HFFc6 (cell line): ENCODE measurements at places on chromosomes 3 and 15. TPM values are rescaled to one million over a fixed set of nuclear protein-coding genes. Genes with fewer than 3 reads are reported as not detected.

The NTRK3 gene
- 0.17 TPM in 1 of 3 replicates, not detected in the others for total RNA-seq

The GOLGA8S gene
- total RNA-seq, result 0.06 to 0.08 TPM in 2 of 3 replicates, not detected in the other

The SYNPR gene
- not detected in 3 replicates for total RNA-seq

The MEGF11 gene
- total RNA-seq, result not detected in 3 replicates

The TMEM45A gene
- total RNA-seq, result 29.4 to 37.4 TPM (median 34.5 TPM) in 3 replicates

The DUOX1 gene
- 0.06 and 0.08 TPM in 2 replicates for total RNA-seq

The ERICH6 gene
- total RNA-seq, result 0.30 TPM in 1 of 3 replicates, not detected in the others

The ACTRT3 gene
- total RNA-seq, result 1.5 to 3.6 TPM (median 3.5 TPM) in 3 replicates

The GP5 gene
- total RNA-seq, result not detected in 2 replicates

The CISH gene
- 0.50 to 1.2 TPM (median 0.99 TPM) in 3 replicates for total RNA-seq

The ARGFX gene
- total RNA-seq, result not detected in 3 replicates

GRCh38 chr3:159941038-159942000, 47.3 kb upstream of the IL12A start:
- peak; percentile 28 for DNase-seq

DNA sequence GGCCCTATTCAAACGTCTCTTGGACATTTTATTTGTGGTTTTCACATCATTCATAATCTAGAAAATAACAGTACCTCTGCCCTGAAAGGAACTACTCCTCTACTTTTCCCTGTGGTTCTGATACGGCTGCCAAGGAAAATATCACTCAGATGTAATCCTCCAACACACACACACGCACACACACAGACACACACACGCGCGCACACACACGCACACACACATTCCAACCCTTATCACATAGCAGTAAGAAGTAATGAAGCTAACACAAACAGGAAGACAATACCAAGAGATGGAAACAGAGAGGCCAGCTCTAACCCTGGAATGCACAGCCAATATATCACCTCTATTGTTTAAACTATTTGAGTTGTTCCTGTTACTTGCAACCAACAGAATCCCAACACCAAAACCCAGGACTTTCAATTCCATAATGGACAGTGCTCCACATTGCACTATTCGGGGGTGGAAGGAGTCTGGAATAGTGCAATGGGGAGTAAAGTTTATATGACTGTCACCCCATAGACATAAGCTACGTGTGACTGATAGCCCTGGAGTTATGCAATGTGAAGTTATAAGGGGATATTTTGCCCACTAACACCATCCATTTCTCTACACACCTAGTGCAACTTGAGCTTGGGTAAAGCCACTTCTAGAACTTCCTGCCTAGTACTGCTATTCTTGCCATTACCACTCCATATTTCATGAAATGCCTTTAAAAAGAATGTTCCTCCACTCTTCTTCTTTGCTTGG, 71.3 kb upstream of the FNDC3B start:
- DNase-seq, result peak; percentile 17

GRCh38 chr3:2205692-2206091, 107.0 kb downstream of the CNTN4 start:
- DNase-seq, result no peak

DNA sequence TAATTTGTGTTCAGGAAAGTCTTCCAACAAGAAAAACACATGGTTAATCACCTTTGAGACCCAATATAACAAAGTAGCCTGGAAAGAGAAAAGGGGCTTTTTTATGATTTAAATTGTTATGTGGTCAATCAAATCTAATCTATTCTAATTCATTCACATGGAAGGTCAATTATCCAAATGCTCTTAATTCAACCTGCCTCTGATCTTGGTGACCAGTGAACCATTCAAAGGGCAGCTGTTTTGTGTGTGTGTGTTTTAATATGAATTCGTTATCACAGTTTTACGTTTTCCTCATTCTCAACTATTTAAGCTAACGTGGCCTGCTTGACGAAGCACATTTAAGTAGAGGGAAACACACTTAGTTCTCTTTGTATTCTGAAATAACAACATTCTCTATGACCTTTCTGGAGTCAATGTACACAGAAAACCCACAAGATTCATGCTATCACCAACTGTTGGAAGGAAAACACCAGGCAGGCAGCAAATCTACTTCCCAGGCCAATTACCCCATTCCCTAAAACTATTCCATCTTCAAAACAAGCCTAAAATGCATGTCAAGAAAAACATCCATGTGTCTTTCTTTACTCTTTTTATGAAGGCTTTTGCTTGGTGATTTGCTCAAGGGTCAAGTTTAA, 195.4 kb downstream of the SUCLG2 start:
- no peak for DNase-seq

DNA sequence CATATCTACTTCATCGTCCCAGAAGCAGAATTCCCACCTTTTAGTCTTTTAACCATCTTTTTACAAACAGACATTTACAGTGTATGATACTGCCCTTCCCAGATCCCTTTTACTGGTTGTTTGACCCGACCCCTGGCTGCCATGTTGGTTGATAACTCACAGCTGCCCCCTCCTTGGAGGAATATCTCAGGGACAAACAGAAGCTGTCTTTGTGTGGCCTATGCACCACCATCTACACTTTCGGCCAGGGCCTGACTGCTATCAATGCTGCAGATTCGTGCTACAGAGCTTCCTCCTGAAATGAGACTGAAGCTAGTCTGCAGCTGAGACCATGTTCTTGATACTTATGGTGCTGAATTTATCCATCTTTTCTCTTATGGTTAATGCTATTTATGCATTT, 6.6 kb upstream of the POLQ start:
- no peak for DNase-seq

GRCh38 chr3:124409650-124410275, 320.5 kb upstream of the UMPS start:
- DNase-seq, result no peak

DNA sequence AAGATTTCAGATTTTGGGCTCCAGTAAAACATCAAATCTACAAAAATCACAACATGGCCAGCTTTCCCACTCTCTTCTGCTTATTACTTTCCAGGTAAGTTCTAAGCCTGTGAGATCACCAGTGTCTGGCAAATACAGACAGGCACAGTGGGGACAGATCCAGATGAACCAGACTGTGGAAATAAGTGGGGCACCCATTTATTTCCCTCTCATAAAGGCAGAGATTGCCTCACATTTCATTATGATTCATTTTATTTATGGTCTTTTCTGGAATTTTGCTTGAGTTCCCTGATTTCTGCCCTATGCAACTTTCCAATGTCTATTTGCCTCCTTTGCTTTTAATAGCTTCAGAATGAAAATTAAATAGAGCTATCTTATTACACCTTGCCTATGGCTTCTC, 66.8 kb downstream of the GREM1 start:
- no peak for DNase-seq

GRCh38 chr15:100711516-100712021, 109.2 kb downstream of the ASB7 start:
- DNase-seq, result no peak

GRCh38 chr3:125310623-125311081, 64.5 kb downstream of the ZNF148 start:
- no peak for DNase-seq

GRCh38 chr15:55740981-55741832, 1.7 kb downstream of the PRTG start:
- no peak for DNase-seq

- DNase-seq, result peak; percentile 29
These were observed 857 bp downstream of the AEN start for GRCh38 chr15:88621789-88622604.

- no peak for DNase-seq
These were observed 94.1 kb upstream of the SKOR1 start for GRCh38 chr15:67731112-67731721.

- DNase-seq, result no peak
These were observed 16.3 kb upstream of the ST3GAL6 start for GRCh38 chr3:98746882-98747281.

GRCh38 chr3:79250746-79251145, 517.1 kb downstream of the ROBO1 start:
- DNase-seq, result no peak

DNA sequence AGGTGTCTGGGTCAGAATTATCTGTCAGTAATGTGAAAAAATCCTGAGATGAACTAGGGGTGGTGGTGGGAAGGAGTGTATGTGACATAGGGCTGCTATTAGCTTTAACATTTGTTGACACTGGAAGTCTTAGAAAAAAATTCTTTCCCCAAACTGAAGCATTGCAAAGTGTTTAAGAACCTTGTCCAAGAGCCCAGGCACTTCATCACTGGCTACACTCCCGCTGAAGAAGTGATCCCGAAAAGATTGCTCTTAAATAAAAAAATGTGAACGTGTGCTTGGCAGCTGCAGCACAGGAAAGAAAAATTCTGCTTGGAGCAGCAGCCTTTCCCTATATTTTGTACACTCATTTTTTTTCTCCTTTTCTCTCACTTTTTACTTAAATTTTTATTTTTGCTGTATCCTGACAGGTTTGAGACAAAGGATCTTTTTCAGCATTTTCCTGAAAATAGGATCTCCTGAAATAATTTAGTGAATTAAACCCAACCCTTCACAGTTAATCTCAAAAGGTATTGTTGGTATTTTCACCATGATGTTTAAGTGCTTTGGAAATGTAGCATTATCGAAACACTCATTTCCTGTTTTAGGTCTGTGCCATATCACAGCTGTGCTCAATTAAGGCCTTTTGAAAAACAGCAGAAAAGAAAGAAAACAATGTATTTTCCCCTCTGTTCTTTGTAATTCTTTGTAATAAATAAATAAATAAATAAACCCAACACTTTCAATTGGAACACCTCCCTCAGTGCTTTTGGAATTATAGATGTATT, 477.6 kb downstream of the ZNF385D start:
- peak; percentile 30 for DNase-seq

GRCh38 chr15:60914360-60914759, 314.7 kb downstream of the RORA start:
- DNase-seq, result no peak

GRCh38 chr3:151283907-151284461, 5.6 kb upstream of the P2RY14 start:
- DNase-seq, result no peak

GRCh38 chr3:55605443-55606236, 118.5 kb upstream of the WNT5A start:
- no peak for DNase-seq

GRCh38 chr3:64922213-64922612, 234.4 kb upstream of the ADAMTS9 start:
- DNase-seq, result no peak

DNA sequence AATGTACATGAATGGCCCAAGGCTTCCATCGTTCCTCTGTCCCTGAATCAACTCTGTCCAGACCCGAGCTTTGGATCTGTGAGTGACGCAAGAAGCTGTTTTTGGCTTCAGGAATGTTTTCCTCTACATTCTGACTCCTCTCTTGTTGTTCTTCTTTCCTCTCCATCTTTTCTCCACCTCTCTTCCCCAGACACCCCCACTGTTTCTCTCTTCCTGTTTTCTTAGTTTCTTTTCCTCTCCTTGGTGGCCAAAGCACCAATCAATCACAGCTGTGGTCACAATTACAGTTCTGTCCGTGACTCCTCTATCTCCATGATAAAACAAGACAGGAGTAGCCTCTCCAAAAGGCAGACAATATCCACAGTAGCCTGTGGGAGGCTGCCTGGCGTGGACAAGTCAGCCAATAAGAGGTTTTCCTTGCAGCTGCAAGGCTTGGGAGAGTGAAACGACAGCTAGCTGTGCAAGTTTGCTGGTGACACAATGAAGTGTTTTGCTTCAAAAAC, 4.9 kb upstream of the TMEM212 start:
- DNase-seq, result peak; percentile 73

DNA sequence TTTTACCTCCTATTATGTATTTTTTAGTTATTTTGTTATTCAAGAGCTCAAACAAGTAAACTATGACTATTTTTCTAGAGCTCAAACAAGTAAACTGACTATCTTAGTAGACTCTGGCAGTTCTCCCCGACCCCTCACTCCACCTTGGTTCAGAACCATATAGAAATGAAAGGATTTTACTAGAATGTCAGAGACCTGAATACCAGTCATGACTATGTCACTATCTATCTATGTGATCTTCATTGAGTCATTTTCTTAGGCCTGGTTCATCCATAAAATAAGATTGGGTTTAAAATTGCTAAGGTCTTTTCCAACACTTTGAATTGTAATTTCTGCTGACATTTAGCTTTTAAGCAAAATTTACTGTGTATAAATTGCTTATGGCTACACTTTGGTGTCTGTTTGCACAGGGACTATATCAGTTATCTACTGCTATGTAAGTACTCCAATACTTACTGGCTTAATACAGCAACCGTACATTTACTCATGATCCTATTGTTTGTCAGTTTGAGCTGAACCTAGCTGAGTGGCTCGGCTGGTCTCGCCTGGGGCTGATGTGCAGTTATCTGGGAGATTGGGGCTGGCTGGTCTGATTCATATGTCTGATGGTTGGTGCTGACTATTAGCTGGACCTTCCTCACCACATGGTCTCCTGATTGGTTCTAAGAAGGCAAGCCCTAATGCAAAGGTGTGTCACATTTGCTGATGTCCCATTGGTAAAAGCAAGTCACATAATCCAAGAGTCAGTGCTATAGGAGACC, 37.0 kb downstream of the RASA2 start:
- peak; percentile 85 for DNase-seq

DNA sequence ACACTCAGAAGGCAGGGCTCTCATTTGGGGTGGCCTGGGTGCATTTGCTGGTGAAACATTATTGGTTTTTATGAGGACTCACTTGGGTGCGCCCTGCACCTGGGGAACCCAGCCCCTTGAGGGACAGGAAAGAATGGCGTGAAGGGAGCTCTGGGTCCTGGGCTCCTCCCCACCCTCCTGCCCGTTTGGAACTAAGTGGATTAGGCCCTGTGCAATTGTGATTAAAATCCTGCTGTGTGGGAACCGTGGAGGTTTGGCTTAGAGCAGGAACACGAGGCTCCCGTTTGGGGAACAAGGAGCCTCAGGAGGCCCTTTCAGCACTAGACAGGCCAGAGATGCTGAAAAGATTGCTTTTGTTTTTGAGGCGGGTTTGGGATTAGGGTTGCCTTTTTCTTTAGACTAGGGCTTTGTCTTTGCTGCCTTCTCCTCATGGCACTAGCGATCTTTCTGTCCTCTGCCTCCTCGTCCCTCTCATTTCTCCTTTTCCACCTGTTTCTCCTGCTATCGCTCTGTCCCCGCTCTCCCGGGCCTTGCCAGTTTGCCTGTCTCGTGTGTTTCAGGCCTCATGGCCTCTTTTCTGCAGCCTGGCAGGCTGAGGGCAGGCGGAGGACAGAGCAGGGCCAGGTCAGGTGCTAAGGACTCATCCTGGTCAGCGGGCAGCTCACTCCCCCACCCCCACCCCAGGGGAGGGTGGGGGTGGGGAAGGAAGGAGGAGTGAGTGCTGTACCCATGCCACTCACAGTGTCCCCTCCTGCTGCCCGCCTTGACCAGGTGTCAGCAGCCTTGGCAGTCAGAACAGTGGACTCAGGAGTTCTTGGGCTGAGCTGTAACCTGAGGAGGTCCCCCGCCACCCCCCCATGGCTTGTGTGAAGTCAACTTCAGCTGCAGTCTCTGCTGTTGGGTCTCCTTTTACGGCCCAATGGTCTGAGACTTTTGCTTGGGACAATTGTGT, 8.6 kb downstream of the MAPKAPK3 start:
- no peak for DNase-seq

DNA sequence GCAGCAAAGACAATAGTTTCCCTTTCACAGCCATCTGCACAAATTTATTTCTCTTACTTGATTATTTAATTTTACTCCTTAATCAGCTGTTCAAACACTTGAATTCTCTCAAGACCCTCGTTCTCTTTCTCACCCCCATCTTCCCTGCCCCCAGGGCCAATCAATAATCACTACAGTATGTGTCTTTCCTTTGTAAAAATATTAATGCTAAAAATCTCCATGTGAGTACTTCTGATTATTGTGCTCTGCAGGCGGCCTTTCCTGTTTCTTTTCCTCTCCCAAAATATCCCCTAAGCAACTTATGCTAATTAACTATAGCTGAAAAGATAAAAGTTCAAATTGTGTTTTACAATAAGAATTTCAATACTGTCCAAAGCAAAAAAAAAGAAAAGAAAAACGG, 617.0 kb upstream of the CBLB start:
- DNase-seq, result no peak
